ENCODE measurements at places on chromosomes 1 and 21. TPM values are rescaled to one million over a fixed set of nuclear protein-coding genes. Genes with fewer than 3 reads are reported as not detected.

The FHAD1 gene
- not detected for total RNA-seq

The SIPA1L2 gene
- total RNA-seq = 3.3 TPM

The OR10J1 gene
- total RNA-seq = not detected

The CRYZ gene
- 13.5 TPM for total RNA-seq

The FCGR3B gene
- total RNA-seq = not detected

The RSPH1 gene
- total RNA-seq = not detected

The CYP4X1 gene
- not detected for total RNA-seq

The CORT gene
- 0.40 TPM for total RNA-seq

The CRYBG2 gene
- total RNA-seq = 7.2 TPM

The HDAC1 gene
- total RNA-seq = 151 TPM

The TRIM58 gene
- 0.65 TPM for total RNA-seq

The SMYD2 gene
- 35.2 TPM for total RNA-seq

The PIGR gene
- total RNA-seq = not detected

The ARHGEF11 gene
- total RNA-seq = 24.0 TPM

The GREM2 gene
- 1.6 TPM for total RNA-seq

The VPS26C gene
- 58.7 TPM for total RNA-seq

The FCRL4 gene
- not detected for total RNA-seq

The OR2G6 gene
- total RNA-seq = not detected

The PTPRC gene
- 739 TPM for total RNA-seq

The ZBTB40 gene
- total RNA-seq = 43.6 TPM

The CDKN2C gene
- 7.1 TPM for total RNA-seq

The OR2T2 gene
- not detected for total RNA-seq

The DDR2 gene
- 0.66 TPM for total RNA-seq

The CD1B gene
- total RNA-seq = not detected

The CR1L gene
- total RNA-seq = 0.37 TPM

The OR2M3 gene
- total RNA-seq = not detected

All from T-cell (primary cell).